GM04503 (cell line): ENCODE measurements at places on chromosomes 4 and X.

GRCh38 chrX:15497865-15498264 is 2.7 kb upstream of the BMX start:
- DNase-seq: no peak

DNA sequence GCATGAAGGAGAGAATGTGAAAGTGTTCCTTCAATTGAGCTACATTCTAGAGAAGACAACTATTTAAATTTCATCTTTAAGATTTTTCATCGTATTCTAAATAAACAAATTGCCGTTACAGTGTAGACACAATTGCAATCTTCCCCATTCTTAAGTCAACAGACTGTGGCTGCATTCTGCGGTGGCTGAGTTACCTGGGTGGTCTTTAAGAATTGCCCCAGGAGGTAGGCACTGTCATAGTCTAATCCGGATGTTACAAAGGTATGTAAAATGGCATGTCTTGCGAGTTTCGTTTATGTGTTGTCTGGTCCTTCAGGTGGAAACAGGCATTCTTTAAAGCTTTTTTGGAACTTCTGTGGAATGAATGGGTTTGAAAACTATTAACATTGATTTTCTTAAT is 586.1 kb upstream of the PITX2 start:
- no peak for DNase-seq

DNA sequence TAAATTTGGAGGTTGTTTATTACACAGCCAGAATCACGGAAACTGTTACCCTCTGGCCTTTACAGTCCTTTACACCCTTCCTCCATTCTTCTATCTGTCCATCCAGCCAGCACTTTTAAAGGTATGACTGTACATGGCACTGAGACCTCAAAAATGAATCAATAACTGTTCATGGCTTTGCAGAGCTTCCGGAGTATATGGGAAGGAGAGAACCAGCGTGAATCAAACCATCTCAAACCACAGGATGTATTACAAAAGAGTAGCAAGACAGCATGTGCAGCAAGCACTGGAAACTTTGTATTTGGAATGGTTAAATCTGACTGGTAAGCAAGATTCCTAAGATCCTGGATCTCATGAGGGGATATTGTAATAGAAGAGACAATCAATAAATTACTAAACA is 228.5 kb upstream of the CASK start:
- no peak for DNase-seq

GRCh38 chr4:67727124-67727850 is 26.3 kb upstream of the UBA6 start:
- no peak for DNase-seq
